ENCODE measurements at places on chromosomes 7 and 10.

DNA sequence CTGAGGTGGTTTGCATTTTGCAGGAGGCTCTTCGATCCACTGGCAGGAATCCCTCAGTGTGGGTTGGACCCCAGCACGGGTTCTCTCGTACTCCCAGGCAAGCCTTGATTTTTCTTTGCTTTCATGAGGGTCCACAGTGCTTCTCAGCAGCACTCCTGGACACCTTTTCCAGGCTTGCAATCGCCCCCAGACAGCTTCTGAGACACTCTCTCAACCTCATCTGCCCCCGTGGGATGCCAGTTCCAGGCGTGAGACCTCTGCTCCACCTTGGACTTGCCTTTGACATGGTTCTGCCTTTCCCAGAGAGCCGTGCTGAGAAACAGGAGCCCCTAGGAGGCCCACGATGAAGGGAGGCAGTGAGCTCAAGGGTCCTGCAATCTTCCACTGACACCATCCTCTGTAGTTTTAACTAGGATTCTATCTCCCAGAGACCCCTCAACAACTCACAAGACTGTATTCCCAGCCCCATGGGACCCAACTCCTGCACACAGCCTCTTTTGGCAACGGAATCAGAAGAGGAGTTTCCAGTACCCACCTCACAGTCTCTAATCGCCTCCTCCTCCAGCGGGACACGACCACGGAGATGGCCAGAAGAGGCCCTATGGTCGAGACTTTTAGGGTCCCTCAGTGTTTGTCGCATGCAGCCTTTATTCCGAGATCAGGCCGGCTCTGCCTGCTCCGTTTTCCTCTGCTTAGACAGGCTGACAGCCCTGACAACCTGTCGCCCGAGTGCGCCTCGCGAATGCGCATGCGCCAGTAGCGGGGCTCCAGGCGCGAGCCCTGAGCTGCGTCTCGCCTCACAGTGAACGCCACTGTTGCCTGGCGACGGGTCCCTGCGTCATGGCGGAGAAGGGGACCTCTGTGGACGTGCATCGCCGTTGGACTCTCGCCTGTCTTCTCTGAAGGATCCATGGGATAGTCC, 26.0 kb upstream of the ZNF273 start:
- DNase-seq = no peak

DNA sequence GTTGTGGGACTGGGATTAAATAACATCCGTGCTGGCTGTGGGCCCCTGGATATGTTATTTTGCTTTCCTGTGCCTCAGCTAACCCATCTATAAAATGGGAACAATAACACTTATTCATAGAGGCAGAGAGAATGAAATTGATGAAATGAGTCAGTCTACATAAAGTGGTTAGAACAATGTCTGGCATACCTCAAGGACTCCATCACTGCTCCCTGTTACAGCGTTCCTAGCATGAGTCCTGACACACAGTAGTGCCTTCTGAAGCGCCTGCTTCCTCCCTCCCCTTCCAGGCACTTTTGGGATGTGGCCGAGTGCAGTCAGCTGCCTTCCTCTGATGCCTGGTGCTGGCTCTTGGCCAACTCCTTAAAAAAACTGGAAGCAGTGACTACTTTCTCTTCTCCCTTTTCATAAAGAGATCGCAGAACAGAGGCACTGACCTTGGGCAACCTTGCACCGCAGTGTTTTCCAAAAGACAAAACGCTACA, 108.4 kb upstream of the ZMIZ1 start:
- no peak for DNase-seq

GRCh38 chr10:69497231-69497561, 45.9 kb downstream of the TSPAN15 start:
- DNase-seq = no peak

GRCh38 chr7:140074780-140075179, 12.0 kb upstream of the PARP12 start:
- no peak for DNase-seq

GRCh38 chr10:12709000-12709401, 292.5 kb downstream of the CCDC3 start:
- DNase-seq = no peak

GRCh38 chr10:102352066-102352715, 43.3 kb upstream of the NFKB2 start:
- DNase-seq = peak; percentile 8

DNA sequence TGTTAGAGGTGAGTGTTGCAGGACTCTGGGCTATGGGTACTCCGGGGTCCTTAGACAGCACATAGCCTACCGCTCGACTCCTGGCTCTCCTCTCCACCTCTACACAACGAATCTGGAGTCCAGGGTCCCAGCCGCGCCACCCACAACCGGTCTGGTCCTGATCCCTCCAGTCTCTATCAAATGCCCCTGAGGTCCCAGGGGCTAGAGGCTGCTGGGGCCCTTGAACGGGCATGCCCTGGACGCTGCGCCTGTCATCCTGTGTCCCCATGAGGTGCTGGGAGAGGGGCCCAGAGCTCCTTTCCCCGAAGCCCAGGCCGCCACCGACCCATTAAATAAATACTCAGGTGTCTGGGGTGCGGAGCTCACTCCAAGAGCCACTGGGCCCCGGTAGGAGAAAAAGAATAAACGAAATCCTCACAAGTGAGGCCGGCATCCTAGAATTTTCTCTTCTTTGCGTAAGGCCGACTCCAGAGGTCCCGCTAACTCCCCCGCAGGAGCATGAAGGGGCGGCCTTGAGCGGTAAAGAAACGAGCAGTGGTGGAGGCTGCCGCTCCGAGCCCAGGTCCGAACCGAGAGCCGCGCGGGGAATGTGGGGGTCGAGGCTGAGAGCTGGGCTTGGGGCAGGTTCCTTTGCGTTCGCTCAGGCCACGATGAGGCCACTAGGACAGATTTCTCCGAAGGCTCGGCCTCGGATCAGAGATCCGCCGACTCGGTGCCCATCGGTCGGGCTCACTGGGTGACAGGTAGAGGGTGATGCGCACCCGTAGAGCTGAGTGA, 166.7 kb downstream of the NRF1 start:
- no peak for DNase-seq

DNA sequence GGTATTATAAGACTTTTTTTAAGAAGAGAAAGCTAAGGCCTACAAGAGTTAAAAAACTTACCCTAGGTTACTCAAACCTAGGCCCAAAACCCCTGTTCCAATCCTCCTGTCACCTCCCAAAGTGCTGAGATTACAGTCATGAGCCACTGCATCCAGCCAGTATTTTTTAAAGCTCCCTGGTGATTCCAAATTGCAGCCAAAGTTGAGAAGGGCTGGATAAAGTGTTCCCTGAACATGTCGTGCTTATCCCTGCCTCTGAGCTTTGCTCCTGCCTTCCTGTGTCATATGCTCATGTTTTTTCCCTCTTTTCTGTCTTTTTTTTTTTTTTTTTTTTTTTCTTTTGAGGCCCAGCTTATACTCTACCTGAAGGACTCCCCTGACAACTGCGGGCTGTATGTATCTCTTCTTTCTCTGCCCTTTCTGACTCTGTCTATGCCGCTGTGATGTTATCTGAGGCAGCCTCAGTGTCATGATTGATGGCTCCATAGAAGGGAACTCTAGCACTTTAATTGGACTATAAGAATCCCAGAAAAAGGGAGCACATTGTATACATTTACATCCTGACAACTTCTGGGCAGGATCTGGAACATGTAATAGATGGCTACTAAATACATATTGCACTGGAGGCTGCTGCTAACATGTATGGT, 8.0 kb downstream of the AKR1B10 start:
- no peak for DNase-seq

Measured in NK-92 treated with Interleukin-12 subunit alpha and Interleukin-12 subunit beta, amount 100 ng/mL, for 24 hours (cell line).